ENCODE measurements at places on chromosomes 5 and 9.

- DNase-seq = no peak
Measured at GRCh38 chr9:127905788-127906191, 6.4 kb upstream of the ST6GALNAC6 start.

DNA sequence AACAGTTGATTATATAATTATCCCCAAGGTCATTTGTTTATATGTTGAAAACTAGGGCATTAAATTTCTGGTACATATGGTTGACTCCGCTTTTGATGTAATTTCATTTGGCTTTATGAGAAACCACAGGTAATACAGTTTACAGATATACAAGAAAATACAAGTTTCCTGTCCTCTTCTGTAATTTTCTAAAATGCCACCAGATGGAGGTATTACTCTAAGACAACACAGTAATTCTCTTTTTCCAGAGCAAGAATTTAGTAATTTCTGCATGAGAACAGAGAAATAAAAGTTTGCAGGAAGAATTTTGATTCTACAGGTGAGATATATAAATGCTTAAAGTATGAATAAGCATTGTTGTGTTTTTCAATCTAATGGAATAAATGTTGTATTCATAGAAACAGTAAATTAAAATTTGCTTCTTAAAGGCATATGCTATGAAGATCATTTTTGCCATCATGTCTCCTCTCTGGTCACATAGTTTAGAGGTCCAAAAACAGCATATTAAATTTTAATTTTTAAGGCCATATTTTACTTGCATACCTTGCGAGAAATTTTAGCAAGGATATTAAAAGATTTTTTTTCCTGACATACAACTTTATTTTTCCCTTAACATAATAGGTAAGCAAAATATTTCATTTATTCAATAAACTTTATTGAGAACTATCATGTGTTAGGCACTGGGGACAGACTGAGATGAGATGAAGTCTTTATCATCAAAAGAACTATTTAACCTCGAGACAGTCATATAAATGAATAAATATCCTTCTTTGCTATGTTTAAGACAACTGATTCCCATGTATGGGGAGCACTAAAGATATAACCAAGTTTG is 22.7 kb downstream of the CHD1 start:
- peak; percentile 55 for DNase-seq

DNA sequence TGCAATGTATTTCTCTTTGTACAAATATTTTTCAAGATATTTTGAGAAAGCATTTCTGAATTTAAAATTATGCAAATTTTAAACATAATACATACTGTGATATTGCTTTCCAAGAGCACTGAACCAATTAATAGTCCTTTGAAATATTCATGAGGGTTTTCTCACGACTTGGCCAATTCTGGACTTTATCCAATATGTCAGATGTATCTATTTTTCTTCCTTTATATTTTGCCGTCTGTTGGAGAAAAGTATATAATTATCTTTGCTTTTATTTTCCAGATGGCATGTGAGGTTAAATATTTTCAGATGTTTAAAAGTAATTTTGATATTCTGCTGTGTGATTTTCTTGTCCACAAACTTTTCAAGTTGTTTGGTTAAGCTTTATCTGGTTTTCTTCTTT is 378.9 kb downstream of the SLCO4C1 start:
- DNase-seq = no peak

DNA sequence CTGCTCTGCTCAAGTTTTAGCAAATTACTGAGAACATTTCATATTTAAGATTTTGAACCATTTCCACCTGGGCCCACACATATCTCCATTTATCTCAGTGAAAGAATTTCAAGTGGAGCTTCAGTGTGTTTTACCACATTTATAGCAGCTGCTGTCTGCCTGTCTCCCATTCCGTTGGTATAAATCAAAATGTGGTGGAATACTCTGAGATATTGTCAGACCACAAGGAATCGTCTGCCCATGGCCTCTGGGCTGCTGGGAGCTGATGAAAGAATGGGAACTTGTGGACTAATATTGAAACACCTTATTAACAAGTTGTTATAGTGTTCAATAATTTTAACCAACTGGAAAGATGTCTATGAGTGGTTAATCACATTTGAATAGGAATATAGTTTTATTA is 33.3 kb downstream of the MAST4 start:
- DNase-seq = no peak

DNA sequence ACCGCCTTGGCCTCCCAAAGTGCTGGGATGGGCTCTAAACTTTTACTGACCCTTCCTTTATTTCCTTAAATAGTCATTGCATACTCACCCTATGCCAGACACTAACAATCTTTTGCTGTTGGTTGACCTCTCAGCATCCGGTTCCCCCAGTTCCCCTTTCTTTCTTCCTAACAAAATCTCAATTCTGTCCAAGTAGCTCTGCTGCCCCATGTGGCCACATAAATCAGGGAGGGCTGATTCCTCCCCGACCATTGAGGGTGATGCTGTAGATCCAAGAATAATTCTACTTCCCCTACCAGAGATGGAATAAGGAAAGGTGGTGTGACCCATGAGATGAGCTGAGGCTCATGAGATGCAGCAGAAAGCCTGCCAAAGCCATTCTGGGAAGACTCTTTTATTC is 315.3 kb upstream of the MSX2 start:
- DNase-seq = peak; percentile 51

DNA sequence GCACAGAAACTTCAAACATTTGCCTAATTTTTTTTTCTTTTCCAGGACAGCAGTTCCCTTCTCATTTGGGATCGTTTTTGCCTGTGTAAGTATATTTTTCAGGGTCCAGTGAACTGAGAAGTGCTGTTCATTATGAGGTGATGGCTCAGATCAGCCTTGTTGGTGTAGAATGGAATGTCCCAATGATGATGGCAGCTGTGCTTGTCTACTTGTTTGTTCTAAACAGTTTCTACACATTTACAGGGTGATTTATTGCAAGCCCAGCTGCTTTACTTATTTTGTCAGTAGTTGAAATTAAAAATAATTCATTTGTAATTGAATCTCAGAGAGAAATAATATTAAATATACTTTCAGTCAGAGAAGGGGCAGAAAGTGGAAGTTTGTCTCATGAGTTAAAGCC is 337.6 kb upstream of the SEMA6A start:
- no peak for DNase-seq

DNA sequence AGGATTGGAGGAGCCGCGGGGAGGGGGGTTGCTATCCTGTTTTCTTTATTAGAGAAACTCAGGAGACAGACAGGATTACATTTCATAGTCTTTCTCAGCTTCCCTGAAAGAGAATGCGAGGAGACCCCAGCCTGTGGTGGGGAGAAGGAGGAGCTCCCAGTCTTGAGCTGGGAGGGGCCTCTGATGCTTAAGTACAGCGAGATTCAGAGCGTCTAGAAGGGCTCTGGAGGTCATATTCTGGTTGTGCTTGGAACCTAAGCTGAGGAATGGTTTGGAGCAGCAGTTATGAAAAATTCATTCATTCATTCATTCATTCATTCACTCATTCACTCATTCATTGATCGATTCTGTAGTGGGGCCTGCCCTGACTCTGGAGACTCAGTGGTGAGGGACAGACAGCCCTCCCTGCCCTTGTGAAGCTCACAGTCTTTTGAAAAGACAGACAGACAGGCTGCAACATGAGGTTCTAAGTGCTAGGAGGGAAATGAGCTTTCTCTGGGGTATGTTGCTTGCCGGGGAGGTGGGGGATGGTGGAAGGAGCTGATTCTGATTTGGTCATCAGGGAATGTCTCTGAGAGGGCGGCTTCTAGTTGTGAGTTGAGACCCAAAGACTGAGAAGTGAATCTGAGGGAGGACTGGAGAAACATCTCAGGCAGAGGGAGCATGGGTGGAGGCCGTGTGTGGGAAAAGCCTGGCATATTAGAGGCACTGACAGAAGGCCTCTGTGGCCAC is 2.5 kb upstream of the SPRY4 start:
- DNase-seq = no peak

GRCh38 chr9:134938346-134939079 is 20.8 kb upstream of the FCN1 start:
- no peak for DNase-seq

GRCh38 chr5:151730381-151730780 is 28.1 kb downstream of the ATOX1 start:
- DNase-seq = no peak

DNA sequence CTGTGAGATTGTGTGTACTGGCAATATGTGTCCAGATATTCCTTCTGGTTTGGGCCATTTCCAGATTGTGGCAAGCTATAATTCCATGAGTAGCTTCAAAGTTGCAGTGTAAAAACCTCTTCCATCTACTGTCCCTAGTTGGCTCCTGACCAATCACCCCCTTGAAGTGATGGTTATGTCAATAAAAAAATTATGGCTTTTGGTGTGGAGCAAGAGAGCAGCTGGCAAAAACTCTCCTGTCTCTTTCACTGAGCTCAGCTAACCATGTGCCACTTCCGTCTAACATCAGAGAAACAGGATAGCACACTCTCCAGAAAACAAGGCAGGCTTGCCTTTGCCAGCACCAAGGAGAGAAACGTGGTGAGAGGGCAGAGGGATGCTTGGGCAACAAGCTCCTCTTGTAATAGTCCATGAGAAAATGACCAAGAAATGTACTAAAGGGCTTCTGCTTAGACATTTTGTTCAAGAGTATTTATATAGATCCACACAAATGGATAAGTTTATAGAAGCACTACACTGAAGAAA is 914.4 kb upstream of the SEMA6A start:
- DNase-seq = no peak

DNA sequence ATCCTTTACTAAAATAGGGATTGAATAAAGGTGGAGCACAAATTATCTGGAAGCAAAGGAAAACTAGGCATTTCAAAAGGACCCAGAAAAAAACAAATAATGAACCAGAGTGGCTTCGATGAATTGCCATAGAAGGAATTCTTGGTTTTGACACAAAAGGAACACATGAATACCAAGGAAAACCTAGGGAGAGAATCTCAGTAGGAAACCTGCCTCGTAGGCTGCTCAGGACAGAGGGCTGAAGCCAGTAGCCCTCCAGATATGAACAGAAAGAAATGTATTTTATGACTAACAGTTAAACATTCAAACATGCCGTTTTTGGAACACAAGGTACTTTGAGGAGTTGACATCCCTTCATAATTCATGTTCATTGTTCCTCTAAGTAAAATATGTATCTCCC is 245.5 kb downstream of the SLF1 start:
- DNase-seq = no peak

GRCh38 chr5:97338729-97339128 is 155.7 kb upstream of the RIOK2 start:
- DNase-seq = no peak

GRCh38 chr9:89398621-89399020 is 80.3 kb downstream of the SECISBP2 start:
- DNase-seq = peak; percentile 61

- DNase-seq = no peak
Measured at GRCh38 chr5:157574456-157575380, 857 bp downstream of the ADAM19 start.

DNA sequence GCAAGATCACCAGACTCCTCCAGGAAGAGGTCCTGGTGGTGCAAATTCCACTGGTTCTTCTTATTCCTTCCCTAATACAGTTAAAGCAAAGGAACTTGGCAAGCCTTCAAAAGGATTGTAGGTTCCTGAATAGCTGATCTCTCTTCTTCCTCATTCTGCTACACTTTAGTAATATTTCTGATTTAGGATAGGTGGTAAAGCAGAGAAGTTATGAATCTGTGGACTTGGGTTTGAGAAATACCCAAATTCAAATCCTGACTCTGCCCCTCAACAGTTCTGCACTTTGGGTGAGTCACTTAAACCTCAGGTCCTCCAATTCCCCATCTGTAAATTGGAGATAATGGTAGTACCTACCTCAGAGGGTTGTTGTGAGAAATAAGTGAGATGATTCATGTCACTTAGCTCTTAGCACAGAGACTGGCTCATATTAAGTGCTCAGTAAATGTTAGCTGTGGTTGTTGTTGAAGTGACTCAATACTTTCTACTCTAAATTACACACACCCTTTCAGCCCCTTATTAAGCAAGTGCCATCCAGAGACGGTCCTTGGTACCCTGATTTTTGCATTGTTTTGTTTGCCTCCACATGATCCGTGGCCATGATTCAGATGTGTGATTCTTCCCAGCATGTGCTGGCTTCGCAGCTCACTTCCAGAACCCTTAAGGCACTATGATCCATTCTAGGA is 5.2 kb downstream of the SH3RF2 start:
- no peak for DNase-seq

GRCh38 chr5:52457810-52458209 is 329.9 kb upstream of the ITGA1 start:
- no peak for DNase-seq

- peak; percentile 48 for DNase-seq
Measured at GRCh38 chr5:94969174-94969573, 315.7 kb downstream of the MCTP1 start.
